ENCODE measurements at places on chromosomes 13 and 19.
A peak's percentile ranks its signal among the peaks of the same experiment; 100 is the strongest.

DNA sequence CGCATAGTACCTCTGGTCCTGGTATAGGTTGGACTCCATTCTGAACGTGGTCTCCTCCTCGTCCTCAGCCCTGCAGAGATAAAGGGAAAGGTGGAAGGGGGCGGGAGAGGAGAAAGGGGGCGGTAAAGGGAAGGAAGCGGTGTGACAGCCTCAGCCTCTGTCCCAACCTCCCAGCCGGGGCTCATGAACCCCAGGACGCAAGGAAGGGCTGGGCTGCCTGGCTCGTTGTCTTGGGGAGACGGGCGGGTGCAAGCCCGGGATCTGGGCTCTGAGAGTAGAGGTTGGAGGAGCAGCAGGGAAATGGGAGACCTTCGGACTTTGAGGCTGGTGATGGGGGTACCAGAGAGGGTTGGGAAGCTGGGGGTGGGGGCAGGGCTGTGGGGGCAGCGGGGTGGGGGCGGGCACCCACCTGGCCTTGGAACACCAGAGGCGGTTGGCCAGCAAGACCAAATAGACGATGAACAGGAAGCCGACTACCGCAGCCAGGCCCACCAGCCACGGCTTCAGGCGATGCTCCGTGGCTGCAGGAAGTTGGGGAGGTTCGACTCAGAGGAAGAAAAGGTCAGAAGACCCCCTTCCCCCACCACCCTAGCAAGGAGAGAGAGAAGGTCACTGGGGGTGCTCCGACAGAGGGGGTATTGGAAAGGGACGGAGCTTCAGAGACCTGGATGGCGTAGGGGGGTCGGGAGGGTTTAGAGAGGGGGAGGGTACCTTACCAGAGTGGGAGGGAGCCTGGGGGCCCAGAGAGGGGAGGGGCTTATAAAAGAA is 1.7 kb downstream of the SMIM24 start:
- DNase-seq = no peak

GRCh38 chr19:41708481-41708880 is at the start of gene CEACAM5:
Gene CEACAM5, plus strand, starts transcription at chr19:41708626. Its CDS starts 106 bp downstream, at chr19:41708732.
- DNase-seq = no peak

DNA sequence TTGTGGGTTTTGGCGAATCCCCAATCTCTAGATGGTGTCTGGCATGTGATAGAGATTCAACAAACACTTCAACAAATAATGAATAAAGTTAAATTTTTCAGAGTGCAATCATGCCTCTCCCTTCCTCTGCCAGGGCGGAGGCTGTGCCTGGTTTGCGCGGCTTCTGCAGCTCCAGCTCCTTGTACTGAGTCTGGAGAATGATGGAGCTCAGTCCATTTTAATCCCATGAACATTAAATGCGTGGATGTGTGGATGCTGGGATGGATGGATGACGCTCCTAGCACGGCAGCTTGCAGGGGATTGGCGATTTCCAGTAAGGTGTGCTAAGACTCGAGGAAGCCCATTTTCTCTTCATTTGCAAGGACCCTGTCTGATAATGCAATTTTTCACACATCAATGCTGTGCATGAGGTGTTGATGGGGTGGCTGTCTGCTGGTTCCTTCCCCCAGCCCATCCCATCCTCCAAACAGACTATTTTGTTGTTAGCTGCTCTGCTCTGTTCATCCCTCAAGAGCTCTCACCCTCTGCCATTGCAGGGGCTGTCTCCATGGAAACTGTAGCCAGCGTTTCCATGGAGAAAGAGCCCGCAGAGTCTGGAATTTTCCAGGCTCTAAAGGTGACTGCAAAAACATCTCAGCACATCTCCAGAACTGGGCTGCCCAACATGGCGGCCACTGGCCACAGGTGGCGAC is 92.6 kb upstream of the PEG3 start:
- DNase-seq = no peak

DNA sequence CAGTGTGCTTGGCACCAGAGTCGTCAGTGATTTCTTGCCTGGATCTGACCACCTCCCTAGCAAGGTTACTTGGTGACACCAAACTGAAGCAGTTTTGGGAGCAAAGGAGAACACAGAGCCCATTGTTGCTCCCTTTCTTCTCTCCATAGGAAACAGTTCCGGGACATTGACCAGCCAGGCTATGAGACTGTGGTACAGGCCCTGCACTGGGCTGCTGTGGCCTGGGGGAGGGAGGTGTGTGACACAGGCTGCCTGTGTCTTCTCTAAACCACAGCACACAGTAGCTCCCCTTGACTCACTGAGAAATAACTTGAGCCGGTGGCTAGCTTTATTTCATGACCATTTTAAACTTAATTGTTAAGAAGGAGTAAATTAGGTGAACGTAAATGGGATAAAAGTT is 214.8 kb upstream of the UBL3 start:
- DNase-seq = no peak

- no peak for DNase-seq
Observed at GRCh38 chr13:98517576-98518310, 59.2 kb downstream of the STK24 start.

DNA sequence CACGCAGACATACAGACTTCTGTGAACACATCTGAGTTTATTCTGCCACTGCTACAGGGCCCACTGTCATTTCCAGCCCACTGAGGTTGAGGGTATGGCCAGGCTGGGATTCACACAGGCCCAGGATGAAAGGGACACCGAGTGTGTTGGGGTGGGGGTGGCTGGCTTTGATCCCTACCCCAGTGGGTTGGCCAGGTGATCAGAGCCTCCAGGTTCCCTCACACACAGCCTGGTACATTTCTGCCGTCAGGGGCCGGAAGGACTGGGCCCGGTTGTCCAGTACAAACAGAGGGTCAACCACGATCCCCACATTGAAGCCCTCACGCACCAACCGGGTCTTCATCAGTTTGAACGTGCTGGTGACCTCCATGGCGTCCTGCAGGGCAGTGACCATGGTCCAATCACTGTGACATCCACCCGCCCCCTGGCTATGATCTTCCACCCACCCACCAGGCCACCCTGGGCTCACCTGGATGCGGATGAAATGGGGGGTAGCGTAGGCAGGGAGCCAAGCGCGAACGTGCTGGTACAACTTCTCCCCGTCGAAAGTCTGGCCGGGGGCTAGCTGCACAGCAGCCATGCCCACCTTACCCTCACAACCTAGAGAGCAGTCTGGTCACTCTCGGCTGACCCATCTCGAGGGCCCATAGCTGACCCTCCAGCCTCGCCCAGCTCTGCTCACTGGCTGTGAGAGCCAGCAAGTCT is 13.3 kb downstream of the SLC27A5 start:
- no peak for DNase-seq

- no peak for DNase-seq
Observed at GRCh38 chr19:1070931-1071791, 4.2 kb downstream of the ARHGAP45 start.

- no peak for DNase-seq
Observed at GRCh38 chr13:22121146-22121739, 450.4 kb downstream of the FGF9 start.

GRCh38 chr13:80101040-80101439 is 239.9 kb downstream of the SPRY2 start:
- no peak for DNase-seq

- peak; percentile 23 for DNase-seq
Observed at GRCh38 chr13:38582133-38582532, 104.7 kb upstream of the FREM2 start.
